ENCODE measurements at places on chromosomes 1 and 21. TPM values are rescaled to one million over a fixed set of nuclear protein-coding genes. Genes with fewer than 3 reads are reported as not detected.

GRCh38 chr1:201327687-201328240, 44.5 kb downstream of the PKP1 start:
- H3K4me3 ChIP-seq: no peak overlapping the region
- DNase-seq: no peak
- H3K27me3 ChIP-seq: no peaks in the 10 kb centered on the region
- no peaks in the 10 kb centered on the region for H3K4me1 ChIP-seq
- no peak overlapping the region for H3K27ac ChIP-seq

Gene OR6K2
- not detected for total RNA-seq

DNA sequence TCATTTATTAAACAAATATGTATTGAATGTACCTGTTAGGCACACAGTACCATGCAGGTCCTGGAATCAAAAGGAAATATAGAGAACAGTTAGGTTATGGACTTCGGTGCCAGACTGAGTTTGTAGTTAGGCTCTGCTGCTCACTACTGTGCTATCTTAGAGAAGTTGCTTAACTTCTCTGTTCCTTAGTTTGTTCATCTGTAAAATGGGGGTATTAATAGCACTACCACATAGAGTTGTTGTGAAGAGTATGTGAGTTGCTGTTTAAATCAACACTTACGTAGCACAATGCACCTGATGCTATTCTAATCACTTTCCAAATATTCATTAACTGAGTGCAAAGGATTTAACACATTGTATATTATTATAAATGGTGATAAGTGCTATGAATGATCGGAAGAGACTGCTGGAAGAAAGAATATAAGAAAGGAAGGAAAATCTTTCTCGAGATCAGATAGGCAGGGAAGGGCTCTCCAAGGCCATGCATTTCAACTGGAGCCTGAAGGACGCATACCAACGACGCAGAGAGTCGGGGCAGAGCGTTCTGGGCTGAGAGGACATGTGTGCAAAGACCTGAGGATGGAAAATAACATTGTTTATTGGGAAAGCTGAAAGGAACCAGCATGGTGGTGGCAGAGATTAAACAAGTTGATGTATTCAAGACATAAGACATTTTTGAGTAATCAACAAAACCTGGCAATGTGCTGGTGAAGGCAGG, 3.5 kb upstream of the AKNAD1 start:
- no peak for DNase-seq
- H3K27me3 ChIP-seq: peaks cover 3% of the 10 kb centered on the region
- no peaks in the 10 kb centered on the region for H3K36me3 ChIP-seq

DNA sequence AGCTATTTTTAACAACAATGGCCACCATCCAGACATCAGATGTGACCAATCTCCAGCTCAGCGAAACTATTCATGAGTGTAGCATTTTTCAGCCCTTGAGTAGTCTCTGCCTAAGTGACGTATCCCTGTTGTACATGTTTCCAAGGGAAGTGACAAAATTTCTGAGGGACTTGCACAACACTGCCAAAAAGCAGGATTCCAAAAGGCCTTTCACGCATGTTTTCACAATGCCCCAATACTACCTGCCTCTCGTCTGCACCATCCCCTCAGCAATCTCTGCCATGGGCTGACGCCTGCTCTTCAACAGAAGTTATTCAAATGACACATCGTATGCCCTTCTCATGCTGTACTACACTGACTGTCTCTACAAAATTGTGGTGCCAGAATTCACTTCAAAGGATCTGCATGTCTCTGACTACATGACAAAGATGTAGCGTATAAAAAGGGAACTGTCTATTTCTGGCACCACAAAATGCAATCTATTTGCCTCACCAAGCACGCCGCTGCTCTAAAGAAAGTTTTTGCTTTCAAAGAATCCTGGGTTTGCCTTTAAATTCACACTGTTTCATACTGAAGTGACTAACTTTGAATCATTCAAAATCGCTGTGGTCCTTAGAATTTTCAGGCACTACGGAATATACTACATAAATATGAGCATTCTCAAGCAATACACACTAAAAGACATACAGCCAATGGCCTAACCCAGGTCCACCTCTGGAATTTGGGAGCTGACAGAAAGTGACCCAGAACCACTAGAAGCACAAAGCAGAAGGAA, 32.9 kb downstream of the JAK1 start:
- H3K36me3 ChIP-seq: peaks cover 17% of the 10 kb centered on the region
- H3K4me1 ChIP-seq: peaks cover 79% of the 10 kb centered on the region
- peak; percentile 56 for DNase-seq
- H3K27me3 ChIP-seq: no peaks in the 10 kb centered on the region
- peak overlapping the region; percentile 33 for H3K4me3 ChIP-seq
- H3K27ac ChIP-seq: peak overlapping the region; percentile 24

Gene MAP10
- total RNA-seq: 0.54 TPM

Measured in activated naive CD4-positive, alpha-beta T cell treated with anti-CD3 and anti-CD28 coated beads for 36 hours (primary cell).